ENCODE measurements at places on chromosomes 2 and 18.

DNA sequence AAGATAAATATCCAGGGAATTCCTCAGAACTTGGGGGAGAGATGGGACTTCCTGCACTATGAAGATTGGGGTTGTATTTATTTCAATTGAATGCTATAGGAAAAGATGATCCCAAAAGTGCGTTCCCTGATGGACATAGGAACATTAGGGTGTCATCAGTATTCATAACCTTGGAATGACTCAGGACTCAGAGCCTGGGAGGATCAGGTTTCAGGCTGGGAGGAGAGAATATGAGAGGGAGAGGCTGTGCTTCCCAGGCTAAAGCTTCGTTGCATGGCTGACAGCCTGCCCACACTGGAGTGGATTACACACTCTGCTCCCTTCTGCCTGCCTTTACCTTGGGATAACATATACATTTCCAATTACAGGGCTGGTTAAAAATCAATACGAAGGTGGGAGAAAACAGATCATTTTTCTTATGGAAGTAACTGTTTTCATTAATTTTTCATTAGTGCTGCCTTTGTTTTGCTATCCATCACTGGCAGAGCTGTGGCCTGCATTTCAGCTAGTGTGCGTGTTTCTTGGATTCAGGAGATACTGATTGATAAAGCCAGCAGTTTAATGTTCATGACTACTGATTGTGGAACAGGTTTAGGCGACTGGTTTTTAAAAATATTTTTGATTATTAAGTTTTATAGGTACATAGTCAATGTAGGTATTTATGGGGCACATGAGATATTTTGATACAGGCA, 118.7 kb downstream of the KCTD1 start:
- DNase-seq, result no peak

- no peak for DNase-seq
Measured at GRCh38 chr2:25021791-25022362, 20.0 kb upstream of the EFR3B start.

DNA sequence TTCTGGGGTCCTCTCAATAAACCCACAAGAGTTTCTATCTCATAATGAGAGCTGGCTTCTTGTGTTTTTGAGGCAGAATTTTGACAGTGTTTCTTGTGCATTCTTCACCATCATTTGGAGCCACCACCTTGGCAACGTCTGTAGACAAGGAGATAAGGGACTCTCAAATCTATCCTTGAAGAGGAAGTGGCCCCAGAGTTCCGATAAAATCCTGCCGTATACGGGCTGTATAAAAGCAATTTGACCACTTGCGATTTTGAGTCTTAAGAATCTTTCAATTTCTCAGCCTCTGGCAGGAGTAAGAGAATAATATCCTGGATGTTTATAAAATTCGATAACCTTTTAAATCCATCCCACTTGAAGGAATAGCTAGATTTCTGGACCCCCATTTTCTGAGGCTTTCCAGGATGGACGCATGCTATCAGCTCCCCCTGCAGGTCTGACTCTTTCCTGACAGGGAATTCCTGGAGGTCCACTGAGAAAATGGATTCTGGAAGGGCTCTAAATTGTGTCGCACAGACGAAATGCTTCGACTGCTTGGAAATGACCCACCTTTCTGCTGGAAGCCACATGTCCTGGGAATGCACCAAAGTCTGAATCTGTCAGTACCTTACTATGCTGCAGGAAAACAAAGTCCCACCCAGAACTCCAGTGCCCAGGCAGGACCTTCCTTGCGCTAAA, 54.1 kb downstream of the E2F6 start:
- DNase-seq, result peak; percentile 52

- DNase-seq, result no peak
Measured at GRCh38 chr18:28178720-28179119, 1.8 kb upstream of the CDH2 start.

DNA sequence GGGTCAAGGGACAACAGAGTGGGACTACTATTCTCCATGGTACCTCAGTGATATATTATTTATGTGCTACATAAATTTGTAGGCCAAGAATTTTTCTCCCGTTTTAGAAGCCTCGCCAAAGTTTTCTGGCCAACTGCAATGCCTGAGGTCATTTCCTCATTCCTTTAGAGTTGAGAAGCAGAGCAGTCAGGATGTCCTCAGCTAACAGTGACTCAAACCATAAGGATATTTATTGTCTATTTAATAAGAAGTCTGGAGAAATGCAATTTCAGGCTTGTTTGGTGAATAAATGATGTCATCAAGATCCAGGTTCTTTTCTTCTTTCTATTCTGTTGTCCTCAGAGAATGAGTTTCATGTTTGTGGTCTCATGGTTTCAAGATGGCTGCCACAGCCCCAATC, 91.0 kb downstream of the ADCYAP1 start:
- no peak for DNase-seq

DNA sequence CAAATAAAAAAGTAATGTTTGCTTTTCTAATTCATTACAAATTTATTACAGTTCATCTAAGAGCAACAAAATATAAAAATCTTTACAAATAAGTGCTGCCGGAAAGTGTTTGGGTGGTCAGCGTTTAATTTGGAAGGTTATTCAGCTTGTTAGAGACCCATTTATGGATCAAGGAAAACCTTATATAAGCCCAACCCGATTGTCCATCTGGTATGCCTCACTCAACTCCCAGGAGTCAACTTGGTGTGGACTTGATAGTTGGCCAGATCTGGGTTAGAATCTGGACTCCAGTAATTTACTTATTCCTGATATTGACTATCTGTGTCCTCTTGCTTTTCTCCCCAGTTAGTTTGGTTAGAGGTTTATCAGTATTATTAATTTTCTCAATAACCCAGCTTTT, 106.2 kb downstream of the KCTD1 start:
- DNase-seq, result no peak

GRCh38 chr2:159091976-159092375, 123.5 kb downstream of the TANC1 start:
- DNase-seq, result no peak

DNA sequence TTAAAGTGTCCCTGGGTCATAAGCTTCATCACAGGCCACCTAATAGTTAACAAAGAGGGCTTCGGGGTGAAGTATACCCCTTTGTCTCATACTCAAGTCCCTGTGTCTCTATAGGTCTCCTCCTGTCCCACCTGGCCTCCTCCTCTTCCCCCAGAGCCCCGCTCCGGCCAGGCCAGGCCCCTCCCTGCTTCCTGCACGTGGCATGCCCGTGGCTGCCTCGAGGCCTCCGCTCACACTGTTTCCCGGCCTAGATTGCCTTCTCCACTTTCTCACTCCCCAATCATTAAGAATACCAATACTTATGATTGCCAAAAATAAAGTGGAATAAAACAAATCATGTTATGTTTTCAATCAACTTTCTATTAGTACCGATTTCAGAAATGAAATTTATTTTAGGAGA, 18.8 kb downstream of the SMYD1 start:
- no peak for DNase-seq

- DNase-seq, result no peak
Measured at GRCh38 chr18:74294526-74294925, 2.8 kb upstream of the CYB5A start.

DNA sequence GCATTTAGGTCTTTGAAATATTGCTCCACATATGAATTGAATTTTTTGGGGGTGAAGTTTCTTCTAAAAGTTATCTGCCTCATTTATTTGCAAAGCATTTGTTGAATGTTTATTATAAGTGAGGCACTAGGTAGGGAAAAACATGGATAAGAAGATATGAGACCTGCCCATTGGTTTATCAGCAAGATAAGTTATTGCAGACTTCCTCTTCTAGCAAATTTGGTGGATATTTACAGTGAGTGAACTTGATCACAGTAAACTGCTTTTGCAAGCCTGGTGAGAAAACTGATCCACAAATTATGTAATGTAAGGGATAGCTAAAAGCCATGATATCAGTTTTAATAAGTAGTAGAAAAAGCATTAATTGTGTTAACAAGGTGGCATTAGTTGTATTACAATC, 364.8 kb downstream of the SOCS6 start:
- DNase-seq, result no peak

DNA sequence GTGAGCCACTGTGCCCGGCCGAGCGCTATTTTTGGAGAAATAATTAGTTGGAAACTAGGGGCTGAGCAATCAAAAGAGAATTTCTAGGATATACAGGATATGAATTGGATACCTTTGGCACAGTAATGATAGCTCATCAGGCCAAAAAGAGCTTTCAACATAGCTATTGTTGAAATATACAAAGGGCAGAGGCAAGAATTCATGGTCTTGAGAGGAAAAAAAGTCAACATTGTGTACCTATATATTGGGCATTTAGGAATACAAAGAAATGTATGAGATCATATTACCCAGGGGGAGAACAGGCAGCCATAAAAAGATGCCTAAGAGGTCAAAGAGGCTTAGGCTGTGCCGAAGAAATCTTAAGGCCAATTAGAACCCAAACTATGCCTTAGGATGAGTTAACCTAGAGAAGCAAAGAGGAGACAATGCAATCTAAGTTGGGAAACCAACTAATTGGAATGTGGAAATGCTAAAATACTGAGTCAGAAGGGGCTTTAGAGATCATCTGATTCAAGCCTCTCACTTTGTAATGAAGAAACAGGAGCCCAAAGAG, 99.0 kb downstream of the RBBP8 start:
- DNase-seq, result peak; percentile 20

- no peak for DNase-seq
Measured at GRCh38 chr2:163812926-163813520, 77.2 kb upstream of the FIGN start.

- DNase-seq, result peak; percentile 9
Measured at GRCh38 chr2:109438773-109439389, 174.9 kb downstream of the SEPTIN10 start.

DNA sequence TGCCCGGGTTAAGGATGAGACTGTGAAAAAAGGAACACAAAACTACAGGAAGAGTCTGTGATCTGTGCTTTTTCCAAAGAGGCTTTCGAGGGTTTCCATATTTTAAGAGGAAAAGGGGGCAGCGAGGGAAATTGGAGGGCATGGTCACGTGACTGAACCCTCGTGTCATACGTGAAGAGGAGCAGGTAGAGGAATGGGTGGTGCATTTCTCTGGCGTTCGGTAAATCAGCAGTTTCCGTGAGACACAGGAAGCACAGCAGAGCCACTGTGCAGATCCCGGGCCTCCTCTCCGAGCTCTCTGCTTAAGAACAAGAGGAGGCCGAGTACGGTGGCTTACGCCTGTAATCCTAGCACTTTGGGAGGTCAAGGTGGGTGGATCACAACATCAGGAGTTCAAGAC, 219.7 kb downstream of the NDUFA10 start:
- no peak for DNase-seq

GRCh38 chr2:16134436-16135165, 194.3 kb downstream of the MYCN start:
- no peak for DNase-seq

DNA sequence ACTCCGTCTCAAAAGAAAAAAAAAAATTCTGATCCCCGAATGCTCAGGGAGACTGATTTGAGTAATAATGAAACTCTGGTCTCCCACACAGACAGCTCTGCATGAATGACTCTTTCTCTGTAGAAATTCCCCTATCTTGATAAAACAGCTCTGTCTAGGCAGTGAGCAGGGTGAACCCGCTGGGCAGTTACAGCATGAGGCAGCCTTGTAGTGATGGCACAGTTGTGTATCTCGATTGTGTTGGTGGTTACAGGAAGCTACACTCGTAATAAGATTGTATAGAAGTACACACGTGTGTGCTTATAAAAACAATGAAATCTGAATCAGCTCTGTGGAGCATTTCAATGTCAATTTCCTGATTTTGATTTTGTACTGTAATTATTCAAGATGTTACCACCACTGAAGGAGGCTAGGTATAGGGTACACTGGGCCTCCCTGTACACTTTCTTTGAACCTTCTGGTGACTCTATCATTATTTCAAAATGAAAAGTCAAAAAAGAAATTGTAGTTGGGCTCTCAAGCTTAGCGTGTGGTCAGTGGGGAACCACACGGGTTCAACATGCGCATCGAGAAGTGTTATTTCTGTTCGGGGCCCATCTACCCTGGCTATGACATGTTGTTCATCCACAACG, 34.9 kb upstream of the ATP8B1 start:
- no peak for DNase-seq

DNA sequence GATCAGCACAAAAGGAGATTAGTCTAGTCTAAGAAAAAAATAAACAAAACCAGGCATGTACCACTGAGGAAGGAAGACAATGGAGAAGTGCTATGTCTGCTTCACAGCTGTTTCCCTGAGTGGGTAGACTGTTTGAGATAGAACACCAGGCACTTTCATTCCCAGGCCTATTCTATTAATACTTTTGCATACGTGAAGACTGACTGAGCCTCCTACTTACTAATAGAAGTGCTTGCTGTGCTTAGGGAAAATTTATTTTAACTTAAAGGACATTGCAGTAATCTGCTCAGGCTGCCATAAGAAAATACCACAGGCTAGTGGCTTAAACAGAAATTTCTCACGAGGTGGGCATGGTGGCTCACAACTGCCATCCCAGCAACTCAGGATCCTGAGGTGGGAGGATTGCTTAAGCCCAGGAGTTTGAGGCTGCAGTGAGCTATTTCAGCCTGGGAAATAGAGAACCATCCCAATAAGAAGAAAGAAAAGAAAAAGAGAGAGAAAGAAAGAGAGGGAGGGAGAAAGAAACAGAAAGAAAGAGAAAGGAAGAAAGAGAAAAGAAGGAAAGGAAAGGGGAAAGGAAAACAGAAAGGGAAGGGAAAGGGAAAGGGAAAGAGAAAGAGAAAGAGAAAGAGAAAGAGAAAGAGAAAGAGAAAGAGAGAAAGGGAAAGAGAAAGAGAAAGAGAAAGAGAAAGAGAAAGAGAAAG, 33.0 kb downstream of the CMPK2 start:
- DNase-seq, result no peak

- no peak for DNase-seq
Measured at GRCh38 chr2:80830891-80831290, 526.3 kb upstream of the LRRTM1 start.

- DNase-seq, result no peak
Measured at GRCh38 chr2:71332435-71332796, 834 bp downstream of the ZNF638 start.

GRCh38 chr2:19815746-19816145, 86.0 kb downstream of the TTC32 start:
- no peak for DNase-seq

- DNase-seq, result peak; percentile 74
Measured at GRCh38 chr2:231781798-231782726, 980 bp upstream of the PDE6D start.

DNA sequence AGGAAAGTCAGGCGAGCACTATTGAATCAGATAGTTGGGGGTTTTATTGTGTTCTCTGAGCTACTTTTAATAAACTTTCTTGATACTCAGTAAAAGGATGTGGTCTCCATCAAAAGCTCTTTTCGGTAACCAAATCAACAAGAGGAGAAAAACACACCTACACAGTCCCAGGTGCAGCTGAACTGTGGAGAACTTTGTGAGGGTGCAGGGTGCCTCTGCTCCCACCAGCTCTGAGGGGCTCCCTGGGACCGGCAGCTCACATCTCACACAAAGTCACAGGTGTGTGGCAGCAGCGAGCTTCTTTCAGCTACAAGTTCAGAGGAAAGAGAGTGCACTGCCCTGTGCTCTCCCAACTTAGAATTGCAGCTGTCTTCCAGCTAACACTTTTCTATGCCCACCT, 650.4 kb downstream of the RNF144A start:
- DNase-seq, result no peak

DNA sequence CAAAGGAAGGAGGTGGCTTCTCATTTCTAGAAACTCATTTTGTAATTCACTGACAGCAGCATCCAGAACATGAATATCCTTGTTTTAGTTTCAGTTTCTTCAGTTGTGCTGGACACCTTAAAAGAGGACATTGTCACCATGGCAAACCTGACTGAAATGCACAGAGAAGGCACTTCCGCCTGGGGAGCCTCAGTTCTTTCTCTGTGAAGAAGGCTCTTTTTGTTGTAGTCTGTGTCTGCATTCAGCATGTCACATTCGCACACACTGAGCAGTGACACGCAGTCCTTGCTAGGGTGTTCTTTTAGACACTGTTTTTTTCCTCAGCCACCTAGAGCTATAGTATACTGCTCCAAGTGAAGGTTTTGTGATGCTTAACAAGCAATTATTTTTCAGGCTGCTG, 9.5 kb upstream of the RPRM start:
- DNase-seq, result peak; percentile 8
